OCI-LY7 (cell line): ENCODE measurements at places on chromosomes 1 and 21.

GRCh38 chr1:245682638-245683628 is 528.1 kb downstream of the KIF26B start:
- no peak for DNase-seq

DNA sequence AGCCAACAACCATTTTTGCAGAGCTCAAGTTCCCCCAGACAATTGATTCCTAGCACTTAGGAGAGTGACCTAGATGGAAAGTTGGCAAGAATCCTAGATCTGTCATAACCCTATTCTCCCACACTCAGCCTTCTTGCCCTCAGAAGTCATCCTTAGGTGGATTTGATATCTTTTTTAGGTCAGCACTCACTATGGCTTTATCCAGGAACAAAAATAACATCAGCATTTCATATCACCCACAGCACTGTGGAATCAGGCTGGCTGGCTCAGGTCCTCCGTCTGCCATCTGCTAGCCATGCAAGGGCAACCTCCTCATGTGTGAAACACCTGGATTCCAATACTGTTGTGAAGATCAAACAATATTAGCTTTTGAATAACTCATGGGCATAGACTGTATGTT is 6.0 kb downstream of the DPT start:
- DNase-seq: no peak

GRCh38 chr1:151313501-151313900 is 13.7 kb downstream of the PI4KB start:
- no peak for DNase-seq

GRCh38 chr1:155049651-155050559 is 1.2 kb upstream of the ADAM15 start:
- no peak for DNase-seq

- no peak for DNase-seq
Observed at GRCh38 chr1:178694923-178695525, 30.0 kb upstream of the RALGPS2 start.

GRCh38 chr1:17227358-17227915 is 21.5 kb upstream of the PADI3 start:
- DNase-seq: no peak
